HepG2 (cell line): ENCODE measurements at places on chromosomes 4 and X.

DNA sequence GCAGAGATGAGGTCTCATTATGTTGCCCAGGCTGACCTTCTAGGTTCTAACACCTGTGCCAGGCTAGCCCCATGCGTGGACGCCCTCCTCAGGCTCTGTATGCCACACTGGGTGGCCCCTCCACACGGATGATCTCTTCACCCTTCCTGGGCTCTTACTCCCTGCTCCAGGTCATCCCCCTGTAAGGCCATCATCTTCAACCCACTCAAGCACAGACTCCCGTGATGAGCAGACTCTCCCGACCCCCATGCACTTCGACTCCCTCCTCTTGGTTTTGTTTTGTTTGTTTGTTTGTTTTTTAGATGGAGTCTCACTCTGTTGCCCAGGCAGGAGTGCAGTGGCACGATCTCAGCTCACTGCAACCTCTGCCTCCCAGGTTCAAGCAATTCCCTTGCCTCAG is 70.9 kb downstream of the HPRT1 start:
- no peak for DNase-seq

GRCh38 chr4:73653695-73654106 is 33.5 kb upstream of the RASSF6 start:
- DNase-seq = peak; percentile 45

DNA sequence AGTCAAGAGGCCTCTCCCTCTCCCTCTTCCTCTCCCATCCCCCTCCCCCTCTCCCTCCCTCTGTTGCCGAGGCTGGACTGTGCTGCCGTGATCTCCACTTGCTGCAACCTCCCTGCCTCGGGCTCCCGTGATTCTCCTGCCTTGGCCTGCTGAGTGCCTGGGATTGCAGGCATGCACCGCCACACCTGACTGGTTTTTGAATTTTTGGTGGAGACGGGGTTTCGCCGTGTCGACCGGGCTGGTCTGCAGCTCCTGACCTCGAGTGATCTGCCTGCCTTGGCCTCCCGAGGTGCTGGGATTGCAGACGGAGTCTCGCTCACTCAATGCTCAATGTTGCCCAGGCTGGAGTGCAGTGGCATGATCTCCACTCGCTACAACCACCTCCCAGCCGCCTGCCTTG is 165.1 kb downstream of the CENPC start:
- no peak for DNase-seq

DNA sequence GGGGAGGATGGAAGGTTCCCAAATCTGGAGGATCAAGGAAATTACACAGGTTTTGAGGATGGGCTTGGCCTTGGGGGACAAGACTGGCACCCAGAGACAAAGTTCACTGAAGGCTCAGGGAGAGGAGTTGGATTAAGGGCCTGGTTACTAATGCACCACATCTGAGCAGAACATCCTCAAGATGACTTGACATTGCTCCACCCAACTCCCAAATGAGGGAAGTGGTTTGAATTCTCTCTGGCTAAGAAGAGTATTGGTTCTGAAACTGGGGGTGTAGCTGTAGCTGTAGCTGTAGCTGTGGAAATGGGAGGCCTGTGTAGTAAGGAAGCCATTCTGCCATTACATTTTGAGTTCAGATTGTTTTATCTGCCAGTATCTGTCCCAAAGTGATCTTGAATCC is 129.4 kb downstream of the RASL11B start:
- DNase-seq = no peak

- no peak for DNase-seq
Observed at GRCh38 chr4:680928-681645, 6.7 kb downstream of the MYL5 start.

DNA sequence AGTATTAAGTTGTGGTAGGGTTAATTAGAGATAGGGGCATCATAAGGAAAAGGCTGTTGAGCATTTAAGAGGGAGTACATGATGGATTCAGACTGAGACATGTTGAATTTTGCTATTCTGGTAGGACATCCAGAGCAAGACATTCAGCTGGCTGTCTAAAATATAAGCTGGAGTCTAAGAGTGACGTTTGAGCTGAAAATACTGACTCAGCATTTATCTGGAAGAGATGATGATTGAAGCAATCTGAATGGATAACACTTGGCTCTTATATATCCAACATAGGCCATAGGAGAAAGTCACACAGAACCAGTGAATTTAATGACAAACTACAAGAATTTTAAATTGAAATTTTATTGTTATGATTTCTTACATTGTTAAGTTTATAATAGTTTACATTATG is 114.3 kb downstream of the CENPC start:
- DNase-seq = no peak

- DNase-seq = no peak
Observed at GRCh38 chrX:112643721-112644120, 36.0 kb downstream of the LHFPL1 start.

GRCh38 chr4:2261853-2262144 is at the start of gene MXD4:
TSS of gene MXD4 (minus strand) at chr4:2262109. CDS start at chr4:2261980, 129 bp downstream.
- DNase-seq = no peak

DNA sequence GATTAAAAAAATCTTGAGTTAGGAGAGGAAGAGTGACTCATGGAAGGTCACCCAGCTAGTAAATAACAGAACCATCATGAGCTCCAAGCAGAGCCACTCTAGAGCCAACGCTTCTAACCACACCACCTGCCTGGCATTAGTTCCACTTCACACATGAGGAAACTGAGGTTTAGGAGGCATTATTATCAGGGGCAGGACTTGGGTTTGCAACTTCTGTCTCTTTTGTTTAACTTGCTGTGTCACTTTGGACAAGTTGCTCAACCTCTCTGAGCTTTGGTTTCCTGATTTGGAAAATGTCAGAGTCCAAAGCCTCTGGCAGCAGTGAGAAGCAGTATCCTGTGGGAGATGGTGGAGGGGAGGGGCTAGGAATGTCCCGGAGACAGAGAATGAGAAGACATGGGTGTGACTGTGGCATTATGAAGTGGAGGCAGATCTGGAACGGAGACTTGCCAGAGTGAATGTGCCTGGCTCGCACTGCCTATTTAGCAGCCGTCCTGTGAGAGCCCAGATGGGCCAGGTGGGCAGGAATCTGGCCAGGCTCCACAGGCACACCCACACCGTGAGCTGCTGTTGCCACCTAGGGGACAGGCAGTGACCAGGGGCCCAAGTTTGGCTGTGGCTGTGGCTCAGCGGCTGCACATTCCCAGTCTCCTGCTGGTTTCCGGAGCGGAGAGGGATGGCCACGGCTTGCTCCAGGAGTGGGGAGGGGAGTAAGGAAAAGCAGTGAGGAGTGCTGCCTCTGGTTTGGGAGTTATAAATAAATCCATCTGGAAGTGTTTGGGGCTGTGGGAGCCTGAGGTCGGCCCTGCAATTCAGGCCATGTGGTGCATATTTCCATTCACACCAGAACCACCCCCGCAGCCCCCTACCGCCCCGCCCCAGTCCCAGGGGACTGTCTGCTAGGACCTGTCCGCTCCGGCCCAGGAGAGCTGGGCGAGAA is 93.4 kb downstream of the NHSL2 start:
- DNase-seq = no peak

- no peak for DNase-seq
Observed at GRCh38 chrX:30657196-30658161, 4.3 kb downstream of the GK start.

DNA sequence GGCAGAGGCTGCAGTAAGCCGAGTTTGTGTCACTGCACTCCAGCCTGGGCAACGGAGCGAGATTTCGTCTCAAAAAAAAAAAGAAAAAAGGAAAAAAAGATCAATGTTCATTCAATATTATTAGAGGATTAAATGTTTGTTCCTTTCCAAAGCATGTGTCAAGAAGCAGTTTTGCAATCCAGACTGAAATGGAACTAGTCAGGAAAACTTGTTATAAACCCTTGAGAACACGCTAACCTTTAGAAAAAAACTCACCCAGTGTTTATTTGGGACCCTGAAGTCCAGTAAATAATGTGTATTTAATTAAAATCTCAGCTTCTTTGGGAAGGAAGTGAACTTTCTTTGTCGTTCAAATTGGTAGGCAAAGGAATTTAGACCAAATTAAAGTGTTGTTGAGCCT is 16.4 kb upstream of the PRSS12 start:
- no peak for DNase-seq

DNA sequence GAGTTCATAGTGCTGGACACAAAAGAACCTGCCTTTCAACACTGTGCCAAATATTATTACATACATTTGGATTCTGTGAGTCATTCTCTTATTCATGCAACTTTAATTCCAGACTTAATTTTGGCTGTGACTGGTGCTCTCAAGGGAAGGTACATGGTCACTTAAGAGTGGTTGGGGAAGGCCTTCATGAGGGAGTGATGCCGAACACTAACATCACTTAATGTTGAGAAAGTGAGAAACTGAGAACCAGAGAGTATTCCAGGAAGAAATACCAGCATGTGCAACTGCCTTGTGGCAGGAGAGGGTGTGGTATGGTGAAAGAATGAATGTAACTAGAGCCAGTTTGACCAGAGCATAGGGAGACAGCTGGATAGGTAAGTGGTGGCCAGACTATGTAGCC is 41.5 kb upstream of the FHDC1 start:
- DNase-seq = no peak

GRCh38 chrX:65723706-65724105 is 56.3 kb downstream of the MSN start:
- no peak for DNase-seq

GRCh38 chrX:9676738-9677097 is 88.9 kb downstream of the GPR143 start:
- DNase-seq = no peak

DNA sequence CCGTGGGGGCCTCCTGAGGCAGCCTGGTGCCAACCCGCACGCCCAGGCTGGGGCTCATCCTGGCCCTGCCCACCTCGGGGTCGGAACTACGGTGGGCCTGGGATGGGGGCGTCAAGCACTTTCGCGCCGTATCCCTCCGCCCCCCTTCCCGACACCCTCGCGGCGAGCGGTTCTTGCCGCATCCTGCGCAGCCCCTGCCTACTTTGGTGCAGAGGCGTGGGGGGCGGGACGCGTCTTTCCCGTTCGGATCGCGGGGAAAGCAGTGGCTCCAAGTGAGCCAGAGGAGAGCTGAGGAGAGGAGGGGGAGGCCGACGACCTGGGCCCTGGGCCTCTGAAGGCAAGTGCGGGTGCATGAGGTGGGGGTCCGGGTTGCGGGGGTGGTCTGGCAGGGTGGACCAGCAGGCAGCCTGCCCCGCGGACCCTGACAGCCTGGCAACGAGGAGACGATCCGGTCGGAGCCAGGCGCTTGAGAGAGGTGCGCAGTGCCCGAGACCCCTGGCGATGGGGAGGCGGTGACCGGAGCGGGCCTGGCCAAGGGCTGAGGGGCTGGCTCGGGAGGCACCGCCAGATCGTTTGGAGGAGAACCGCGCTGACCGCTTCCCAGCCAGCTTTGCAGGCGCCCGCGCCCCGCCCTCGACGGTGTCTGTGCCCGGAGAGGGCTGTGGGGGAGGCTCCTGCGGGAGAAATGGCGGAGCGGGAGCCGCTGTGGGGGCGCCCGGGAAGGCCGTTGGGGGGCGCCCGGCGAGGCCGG is at the start of gene GPRASP2:
Gene GPRASP2 (plus strand): TSS at position 233 of the 751 bp plus-strand sequence. CDS start 2,422 bp downstream, outside the sequence.
- DNase-seq = no peak

- DNase-seq = no peak
Observed at GRCh38 chrX:18410038-18410437, 15.4 kb upstream of the CDKL5 start.

GRCh38 chr4:103272174-103272573 is 74.0 kb upstream of the CENPE start:
- DNase-seq = no peak
